ENCODE measurements at places on chromosomes 12 and 14.
A peak's percentile ranks its signal among the peaks of the same experiment; 100 is the strongest.

GRCh38 chr14:103019826-103020225 lies 37.5 kb downstream of the CDC42BPB start:
- no peak for DNase-seq

DNA sequence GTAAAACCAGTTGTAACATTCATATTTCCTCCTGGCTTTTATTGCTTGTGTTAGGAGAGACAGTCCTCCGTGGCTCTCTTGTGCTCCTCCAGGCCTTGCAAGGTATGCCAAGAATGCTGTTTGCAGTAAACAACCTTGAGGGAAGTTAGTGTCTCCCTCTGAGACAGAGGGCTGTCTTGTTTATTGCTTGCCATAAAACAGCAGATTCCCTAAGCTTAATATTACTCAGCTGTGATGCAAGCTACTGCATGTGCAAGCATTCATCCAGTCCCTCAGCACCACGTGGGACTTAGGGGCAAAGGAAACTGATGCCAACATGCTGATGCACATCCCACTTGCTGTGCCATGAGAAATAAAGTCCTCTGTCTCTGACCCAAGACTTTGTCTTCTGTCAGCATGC lies 6.6 kb downstream of the POMT2 start:
- DNase-seq: no peak

- no peak for DNase-seq
Measured at GRCh38 chr14:79467835-79468234, 743.5 kb downstream of the DIO2 start.

DNA sequence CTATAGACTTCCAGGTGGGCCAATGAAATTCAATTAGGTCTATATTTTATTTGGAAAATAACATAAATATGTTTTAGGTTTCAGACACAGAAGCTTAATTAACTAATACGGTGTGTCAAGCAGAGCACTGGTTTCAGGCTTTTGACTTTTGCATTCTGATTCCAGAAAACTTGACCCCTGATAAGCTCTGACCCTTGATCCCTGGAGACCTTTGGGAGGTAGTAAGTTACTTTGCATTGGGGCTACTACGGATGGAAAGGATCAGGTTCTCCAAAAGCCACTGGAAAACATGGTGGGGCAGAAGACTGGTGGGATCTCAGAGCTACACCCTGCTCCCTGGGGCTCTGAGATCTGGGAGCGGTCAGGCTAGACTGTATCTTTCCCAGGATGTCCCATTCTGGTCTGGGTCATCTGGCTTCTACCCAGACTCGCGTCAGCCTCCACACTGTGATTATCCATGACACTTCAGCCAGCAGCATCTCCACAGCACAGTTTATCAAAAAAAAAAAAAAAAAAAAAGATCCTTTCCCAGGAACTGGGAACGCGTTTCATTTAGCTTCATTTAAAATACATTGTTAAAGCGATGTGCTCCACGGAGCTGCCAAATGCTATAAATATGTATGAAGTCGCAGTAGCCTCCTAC lies 17.8 kb upstream of the EMP1 start:
- DNase-seq: no peak

GRCh38 chr14:61456720-61457119 lies 135.3 kb downstream of the PRKCH start:
- peak; percentile 86 for DNase-seq

GRCh38 chr12:88238406-88238805 lies 96.3 kb downstream of the TMTC3 start:
- no peak for DNase-seq

DNA sequence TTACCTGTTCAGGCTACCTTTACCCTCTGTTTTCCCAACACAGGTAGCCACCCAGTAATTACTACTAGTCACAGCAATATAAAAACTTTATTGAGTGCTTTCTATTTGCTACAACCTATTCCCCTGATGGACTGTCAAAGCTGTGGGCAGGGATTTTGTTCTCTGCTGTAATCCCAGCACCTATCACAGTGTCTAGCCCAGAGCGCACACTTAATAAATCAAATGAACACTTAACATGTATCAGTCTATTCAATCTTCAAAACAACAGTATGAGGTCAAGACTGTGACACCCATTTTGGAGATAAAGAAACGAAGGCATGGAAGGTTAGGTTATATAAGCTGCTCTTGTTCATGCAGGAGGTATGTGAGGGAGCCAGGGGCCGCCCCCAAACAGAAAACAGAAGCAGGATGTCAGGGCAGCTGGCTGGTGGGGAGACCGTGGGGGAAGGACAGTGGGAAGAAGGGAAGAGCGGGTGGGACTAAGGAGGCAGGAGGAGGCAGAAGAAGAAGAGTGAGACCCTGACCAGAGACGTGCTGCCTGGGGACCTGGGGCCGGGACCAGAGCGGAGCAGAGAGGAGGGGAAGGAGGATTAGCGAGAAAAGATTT lies 1.7 kb downstream of the TNFRSF1A start:
- peak; percentile 44 for DNase-seq

GRCh38 chr12:59724011-59724695 lies 128.3 kb downstream of the SLC16A7 start:
- DNase-seq: no peak

DNA sequence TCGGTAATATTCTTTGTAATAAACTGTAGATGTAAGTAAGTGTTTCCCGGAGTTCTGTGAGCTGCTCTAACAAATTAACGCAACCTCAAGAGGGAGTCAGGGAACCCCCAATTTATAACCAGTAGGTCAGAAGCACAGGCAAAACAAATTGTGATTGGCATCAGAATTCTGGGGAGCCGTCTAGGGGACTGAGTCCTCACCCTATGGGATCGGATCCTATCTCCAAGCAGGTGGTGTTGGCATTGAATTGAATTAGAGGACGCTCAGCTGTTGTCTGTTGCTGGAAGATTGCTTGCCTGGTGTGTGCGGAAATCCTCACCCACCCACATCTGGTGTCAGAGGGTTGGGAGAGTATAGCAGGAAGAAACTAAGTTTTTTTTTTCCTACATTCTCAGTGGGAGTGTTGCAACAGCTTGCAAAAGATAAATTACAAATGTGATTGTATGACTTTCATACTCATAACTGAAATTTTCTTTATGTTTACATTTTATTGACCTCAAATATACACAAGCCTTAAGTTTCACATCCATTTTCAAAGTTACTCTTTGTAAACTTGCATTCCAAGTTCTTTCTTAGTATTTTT lies 5.5 kb downstream of the TMEM52B start:
- no peak for DNase-seq

GRCh38 chr12:58804749-58805148 lies 115.6 kb downstream of the LRIG3 start:
- no peak for DNase-seq

Data from CD4-positive, alpha-beta T cell treated with Interleukin-12 subunit alpha and Interleukin-12 subunit beta, for 1 hour (primary cell).